AG09309 (cell line): ENCODE measurements at places on chromosomes 12 and 14.
A peak's percentile ranks its signal among the peaks of the same experiment; 100 is the strongest.

DNA sequence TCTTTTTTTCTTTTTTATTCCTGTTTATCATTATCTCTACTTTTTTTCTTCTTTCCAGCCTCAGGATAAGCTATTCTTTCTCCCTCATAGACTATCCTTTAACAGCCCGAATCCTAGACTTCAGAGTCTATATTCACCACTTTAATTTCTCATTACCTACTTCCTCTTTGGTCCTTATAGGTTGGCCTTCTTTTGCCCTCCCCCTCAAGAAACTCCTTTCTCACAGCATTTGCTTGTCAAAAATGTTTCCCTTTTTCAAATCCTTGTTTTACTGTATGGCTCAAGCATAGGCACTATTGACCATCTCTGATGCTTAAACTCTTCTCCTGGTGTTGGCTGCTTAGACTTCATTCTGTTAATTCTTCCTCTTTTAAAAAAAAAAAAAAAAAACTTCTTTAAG is 52.5 kb downstream of the KIAA0586 start:
- DNase-seq, result no peak

DNA sequence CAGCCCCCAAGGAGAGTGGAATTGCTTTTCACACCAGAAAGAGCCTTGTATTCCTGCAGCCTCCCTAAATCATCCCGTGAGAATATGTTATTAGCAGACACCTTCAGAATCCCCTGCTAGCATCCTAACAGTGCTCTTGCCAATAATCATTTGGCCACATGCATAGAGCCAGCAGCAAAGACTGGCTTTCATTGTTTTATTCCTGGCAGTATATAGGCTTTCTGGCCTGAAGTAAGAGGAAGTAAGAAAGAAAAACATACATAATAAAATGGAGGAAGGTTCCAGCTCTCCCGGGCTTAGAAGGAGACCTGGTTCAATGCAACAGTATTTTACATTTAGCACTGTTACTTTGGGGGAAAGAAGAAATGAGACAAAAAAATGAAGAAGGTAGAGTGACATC is 176.7 kb upstream of the ATF7IP start:
- no peak for DNase-seq

DNA sequence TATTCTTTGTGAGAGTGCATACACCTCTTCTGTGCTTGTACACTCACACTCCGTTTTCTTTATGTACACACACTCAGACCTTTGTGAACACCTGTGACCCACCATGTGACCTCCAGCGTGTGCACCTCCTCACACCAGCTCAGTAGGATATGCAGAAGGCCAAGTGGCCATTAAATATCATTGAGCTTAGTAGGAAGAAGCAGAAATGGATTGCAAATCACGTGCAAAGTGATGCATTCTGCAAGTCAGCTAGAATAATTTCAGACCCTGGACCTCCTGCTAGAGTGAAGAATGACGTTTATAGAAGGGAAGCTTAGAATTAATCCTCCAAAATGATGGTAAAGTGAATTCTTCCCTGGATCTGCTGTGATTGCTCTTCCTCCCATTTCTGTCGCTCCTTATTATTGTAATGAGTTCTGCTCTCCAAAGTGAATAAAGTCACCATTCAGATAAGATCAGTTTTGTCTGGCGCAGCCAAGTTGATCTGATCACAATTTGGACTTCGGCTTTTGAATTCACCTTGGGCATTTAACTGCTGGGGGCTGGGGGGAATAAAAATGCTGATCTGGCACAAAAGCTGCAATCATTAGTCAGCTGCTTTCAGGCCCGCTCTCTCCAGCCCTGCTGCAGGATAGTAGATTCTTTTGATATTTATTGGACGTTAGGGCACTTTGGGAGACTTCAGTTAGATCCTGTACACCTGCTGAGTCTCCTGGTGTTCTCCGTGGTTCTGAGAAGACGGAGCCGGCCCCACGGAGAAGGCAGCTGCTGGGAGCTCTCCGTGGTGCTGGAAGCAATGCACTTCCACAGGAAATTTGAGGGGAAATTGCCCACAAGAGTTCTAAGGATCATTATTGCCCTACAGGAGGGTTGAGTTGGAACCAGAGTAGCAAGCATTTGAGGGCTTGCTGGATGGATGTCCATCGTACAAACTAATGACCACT is 12.4 kb upstream of the NRXN3 start:
- no peak for DNase-seq

DNA sequence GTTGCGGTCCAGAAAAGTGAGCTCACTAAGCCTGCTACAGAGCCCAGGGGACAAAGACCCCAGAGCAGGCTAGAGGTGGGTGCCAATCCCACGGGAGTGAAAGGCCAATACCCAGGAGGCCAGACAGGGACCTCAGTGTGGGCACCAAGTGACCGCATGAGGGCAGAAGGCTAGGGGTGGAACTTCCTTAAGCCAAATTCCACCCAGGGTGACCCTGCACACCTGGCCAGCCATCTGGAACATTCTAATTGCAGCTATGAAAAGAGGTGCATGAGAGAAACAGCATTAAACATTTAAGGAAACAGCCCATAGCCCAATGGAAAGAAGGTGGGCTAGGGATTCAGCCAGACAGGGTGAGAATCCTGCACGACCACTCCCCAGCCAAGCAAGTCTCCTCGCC is 19.4 kb downstream of the GLTP start:
- no peak for DNase-seq

DNA sequence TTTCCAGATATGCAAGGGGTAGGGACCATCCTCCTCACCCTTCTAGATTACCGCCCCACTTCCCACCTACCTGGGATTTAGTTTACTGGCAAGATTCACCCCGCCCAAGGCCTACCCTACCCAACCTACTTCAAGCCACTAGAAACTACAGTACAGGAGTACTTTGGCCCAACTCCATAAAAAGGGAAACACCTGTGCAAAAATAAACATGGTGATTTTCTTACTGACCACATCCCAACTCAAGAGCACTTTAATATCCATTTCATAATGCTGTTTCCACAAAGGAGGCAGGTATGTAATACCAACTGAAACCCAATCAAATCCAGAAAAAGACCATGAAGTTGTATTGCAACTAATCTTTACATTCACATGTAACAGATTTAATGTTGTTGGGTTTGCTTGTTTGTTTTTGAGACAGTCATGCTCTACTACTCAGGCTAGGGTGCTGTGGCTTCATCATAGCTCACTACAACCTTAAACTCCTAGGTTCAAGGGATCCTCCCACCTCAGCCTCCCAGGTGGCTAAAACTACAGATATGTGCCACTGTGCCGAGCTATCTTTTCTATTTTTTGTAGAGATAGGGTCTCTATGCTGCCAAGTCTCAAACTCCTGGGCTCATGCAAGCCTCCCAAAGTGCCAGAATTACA is 41.7 kb upstream of the RAP1B start:
- DNase-seq, result no peak

GRCh38 chr12:115375186-115375991 is 691.4 kb upstream of the TBX3 start:
- no peak for DNase-seq

DNA sequence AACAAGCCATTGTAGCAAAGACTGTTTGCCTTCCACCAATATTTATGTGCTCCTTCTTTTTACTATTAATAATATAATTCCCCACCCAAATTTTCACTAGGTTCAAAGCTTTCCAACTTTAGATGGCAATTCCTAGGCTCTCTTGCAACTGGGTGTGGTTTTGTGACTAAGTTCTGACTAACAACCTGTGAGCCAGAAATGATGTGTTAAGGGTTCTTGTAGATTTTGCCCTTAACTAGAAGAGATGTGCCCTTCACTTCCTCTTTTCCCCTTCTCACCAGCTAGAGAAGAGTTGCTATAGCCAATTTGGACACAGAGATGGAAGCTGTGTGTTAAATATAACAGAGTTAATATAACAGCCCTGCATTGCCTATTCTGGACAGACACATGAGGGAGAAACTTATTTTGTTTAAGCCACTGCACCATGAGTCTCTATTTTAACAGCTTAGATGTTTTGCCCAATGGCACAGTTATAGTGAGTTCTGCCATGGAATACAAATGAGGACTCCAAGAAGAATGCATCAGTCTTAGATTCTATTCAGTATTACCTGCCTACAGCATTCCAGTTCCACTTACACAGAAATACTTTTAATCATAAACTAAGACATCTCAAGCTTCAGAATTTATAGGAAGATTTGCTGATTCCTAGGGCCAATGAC is 216.2 kb downstream of the DUSP6 start:
- no peak for DNase-seq

DNA sequence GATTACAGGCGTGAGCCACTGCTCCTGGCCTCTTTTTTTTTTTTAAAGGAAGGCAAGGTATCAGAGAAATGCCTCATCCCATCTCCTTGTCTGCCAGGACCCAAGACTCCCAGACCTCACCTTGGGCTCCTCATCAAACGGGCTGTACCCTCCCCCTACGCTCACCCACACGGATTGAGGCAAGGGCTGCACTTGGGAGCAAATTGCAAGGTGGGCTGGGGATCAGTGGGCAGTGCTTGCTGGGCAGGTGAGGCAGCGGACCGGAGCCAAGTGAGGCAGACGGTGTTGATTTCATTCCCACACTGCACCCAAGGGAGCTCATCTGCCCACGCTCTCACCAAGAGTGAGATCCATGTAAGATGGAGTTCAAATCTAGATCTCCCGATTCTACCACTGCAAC is 41.0 kb upstream of the DICER1 start:
- no peak for DNase-seq

- DNase-seq, result no peak
Observed at GRCh38 chr12:108289350-108290161, 49.6 kb downstream of the CMKLR1 start.

DNA sequence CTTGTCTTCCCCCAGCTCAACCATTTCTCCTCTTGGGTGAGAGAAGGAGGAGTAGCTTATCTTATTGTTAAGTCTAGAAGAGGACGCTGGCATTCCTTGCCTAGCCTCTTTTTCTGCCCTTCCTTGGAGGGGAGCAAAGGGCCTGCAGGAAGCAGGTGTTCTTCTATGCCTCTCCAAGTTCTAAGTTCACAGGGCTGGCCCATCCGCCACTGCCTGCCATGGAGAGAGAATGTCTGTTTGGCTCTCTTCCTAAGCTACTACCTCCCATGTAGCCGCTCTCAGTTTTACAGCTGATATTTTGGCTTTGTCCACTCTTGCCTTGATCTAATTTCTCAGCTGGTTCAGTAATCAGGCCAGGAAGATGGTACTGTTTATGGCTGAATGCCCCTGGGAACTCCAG is 201.2 kb downstream of the NTF3 start:
- DNase-seq, result no peak

DNA sequence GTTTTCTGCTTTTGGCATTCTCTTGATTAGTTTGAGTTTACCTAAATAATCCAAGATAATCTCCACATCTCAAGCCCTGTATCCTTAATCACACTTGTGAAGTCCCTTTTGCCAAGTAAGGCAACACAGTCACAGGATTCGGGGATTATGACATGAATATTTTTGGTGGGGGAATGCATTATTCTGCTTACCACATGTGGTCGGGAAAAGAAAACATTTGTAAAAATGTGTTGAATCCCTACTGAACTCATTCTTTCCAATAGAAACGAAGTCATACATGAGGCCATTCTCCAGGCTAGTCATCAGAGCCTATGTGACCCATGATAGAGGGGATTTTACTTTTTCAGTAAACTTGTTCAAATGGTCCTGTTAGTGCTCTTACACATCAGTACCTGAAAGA is 58.5 kb upstream of the PRICKLE1 start:
- DNase-seq, result no peak

- peak; percentile 68 for DNase-seq
Observed at GRCh38 chr14:101475456-101476257, 85.6 kb upstream of the DIO3 start.

GRCh38 chr14:52110441-52111086 is 41.7 kb upstream of the NID2 start:
- DNase-seq, result no peak

DNA sequence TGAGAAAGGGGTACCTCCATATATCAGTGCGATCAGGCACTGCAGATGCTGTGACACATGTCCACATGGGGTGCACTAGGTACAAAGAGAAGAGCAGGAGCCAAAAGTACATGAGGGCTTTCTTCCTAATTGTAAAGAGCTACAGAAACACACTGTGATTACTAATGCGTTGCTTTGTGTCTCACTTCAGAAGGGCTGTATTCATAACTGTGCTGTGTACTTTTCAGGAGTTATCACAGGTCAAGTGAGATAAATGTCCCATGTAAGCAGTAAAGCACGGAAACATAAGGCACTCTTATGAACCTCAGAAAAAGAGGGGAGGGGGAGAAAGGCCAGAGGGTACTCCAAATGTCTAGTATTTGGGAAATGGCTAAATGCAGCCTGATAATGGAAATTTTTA is 10.6 kb downstream of the SPRING1 start:
- no peak for DNase-seq

- no peak for DNase-seq
Observed at GRCh38 chr12:9851927-9852326, 17.2 kb downstream of the CLEC2B start.

DNA sequence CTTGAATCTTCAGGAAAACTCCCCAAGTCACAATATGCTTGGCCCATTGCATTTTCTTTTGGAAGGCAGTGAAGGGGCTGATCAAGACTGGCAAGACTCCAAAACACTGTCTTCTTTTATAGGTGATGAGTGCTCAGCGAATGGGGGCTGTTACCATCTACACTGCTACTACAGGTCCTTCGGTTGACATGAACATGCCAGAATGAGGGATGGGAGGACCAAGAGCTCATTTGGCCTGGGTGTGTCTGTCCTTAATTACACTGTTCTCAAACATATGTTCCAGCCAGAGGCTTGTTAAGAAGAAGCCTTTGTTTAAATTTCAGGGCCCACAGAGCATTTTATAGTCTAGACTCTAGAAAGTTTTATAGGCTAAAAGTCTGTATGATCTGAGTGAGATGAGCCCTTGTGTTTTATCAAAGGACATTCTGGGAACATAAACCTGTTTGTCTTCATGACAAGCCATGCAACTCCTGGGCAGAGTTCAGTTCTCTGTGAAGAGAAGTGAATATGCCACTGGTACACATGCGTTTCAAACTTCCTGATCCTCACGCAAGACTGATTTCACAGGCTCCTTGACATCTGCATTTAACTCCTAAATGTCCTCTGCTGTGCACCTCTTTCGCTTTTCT is 4.7 kb upstream of the FAM234B start:
- DNase-seq, result no peak

DNA sequence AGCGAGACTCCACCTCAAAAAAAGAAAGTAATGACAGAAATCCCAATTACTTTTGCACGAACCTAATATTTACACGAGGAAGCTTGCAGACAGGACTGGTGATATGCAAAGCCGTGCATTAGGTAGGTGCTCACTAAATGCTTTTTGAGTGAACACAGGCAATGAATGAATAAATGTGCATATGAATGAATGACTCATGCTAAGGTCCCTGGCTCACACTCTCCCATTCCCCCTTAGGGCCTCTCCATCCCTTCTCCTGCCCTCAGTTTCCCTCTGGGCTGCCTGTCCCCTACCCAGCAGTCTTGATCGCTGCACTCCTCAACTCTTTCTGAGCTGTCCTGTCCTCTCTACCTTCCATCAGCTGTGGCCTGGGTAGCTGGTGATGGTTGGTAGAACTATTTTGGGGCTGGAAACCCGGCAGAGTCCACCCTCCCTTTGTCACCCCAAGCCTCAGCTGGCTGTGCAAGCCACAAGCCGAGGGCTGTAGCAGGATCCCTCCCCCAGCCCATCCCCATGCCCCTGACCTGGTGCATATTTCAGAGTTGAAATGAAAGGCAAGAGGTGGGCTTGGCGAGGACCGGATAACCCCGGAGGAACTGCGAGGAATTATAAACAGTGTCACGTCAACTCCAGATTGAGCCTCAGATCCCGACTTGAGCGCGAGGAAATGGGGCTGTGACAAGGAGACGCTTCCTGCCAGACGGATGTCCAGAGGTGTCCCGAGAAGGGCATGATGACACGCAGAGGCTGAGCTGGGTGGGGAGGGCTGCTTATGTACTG is 191.7 kb upstream of the GSC start:
- no peak for DNase-seq
